Endodermal cell (in vitro differentiated cells): ENCODE measurements at places on chromosomes 12 and 14. TPM values are rescaled to one million over a fixed set of nuclear protein-coding genes. Genes with fewer than 3 reads are reported as not detected.
A peak's percentile ranks its signal among the peaks of the same experiment; 100 is the strongest.

DNA sequence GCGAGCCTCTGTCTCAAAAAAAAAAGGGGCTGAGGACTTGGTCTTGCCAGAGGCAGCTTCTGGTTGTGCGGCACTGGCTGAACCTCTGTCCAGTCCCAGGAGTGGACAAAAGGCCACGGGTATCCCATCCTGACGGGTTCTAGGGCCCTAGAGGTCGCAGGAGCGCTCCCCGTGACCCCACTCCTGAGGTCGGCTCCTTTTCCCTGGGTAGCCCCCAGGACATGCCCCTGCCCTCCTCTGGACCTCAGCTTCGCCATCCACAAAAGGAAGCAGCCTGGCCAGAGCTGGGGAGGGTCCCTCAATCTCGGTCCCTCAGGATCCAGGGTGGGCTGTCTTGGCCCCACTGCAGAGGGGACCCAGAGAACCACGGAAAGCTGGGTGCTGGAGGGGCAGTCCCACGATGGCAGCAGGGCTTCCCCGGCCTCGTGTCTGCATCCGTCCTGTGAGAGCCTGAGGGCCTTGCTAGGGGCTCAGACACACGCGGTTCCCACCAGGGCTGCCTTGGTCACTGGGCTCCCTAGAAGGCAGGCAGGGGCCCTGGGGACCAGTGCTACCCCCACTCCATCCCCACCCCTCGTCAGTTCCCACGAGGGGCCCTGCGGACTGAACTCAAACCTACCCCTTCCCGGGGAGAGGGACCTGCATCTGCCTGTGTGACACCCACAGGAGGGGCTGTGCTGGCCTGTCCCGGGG is 31.1 kb downstream of the ASCL4 start:
- H3K27me3 ChIP-seq = peaks cover 11% of the 10 kb centered on the region
- H3K4me3 ChIP-seq = no peak overlapping the region
- H3K36me3 ChIP-seq = no peaks in the 10 kb centered on the region
- no peak for DNase-seq

DNA sequence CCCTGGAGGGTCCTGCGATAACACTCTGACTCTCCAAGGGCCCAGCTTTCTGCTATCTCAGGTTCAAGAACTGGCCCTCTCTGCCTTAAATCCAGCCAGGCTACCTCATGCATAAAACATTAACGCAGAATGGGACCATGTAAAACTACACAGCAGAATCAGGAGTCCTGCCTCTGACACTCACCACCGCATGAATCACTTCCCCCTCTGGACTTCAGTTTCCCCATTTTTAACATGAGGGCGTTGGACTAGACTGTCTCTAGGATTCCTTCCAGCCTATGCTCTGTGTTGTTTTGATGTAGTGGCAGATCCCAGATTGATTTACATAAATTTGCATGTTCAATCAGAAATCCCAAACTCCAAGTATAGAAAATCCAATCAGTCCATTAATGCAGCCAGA is 3.3 kb downstream of the NCKAP5L start:
- peaks cover 9% of the 10 kb centered on the region for H3K36me3 ChIP-seq
- H3K27me3 ChIP-seq = no peaks in the 10 kb centered on the region
- no peak for DNase-seq
- H3K4me1 ChIP-seq = peaks cover 19% of the 10 kb centered on the region
- H3K27ac ChIP-seq = no peak overlapping the region
- H3K4me3 ChIP-seq = no peak overlapping the region

GRCh38 chr12:31248815-31249214 is 77.1 kb downstream of the SINHCAF start:
- H3K4me1 ChIP-seq = no peaks in the 10 kb centered on the region
- no peaks in the 10 kb centered on the region for H3K36me3 ChIP-seq
- no peak overlapping the region for H3K4me3 ChIP-seq

- no peak overlapping the region for H3K27ac ChIP-seq
- H3K4me1 ChIP-seq = no peaks in the 10 kb centered on the region
- DNase-seq = no peak
- no peaks in the 10 kb centered on the region for H3K36me3 ChIP-seq
Measured at GRCh38 chr14:104263675-104264358, 125.4 kb downstream of the KIF26A start.

- H3K27me3 ChIP-seq = no peaks in the 10 kb centered on the region
- H3K4me3 ChIP-seq = peak overlapping the region; percentile 14
- H3K4me1 ChIP-seq = peaks cover 5% of the 10 kb centered on the region
- peak; percentile 72 for DNase-seq
- H3K36me3 ChIP-seq = no peaks in the 10 kb centered on the region
Measured at GRCh38 chr14:48125654-48126053, 450.2 kb upstream of the MDGA2 start.

DNA sequence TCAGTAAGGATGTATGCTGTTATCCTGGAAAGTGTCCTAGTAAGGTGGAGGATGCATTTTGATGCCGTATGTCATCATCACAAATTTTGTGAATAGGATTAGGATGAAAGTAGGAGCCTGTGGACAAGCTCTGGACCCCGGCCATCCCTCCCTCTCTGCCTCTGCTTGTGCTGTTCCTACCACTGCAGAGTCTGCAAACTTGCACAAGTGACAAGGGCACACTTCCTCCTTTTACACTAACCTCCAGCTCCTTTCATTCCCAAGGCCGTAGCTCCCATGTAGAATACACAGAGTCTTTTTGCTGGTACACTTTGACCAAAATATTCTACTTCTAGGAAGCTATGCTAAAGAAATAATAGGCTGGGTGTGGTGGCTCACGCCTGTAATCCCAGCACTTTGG is 13.3 kb upstream of the TMCC3 start:
- H3K27ac ChIP-seq = no peak overlapping the region
- H3K27me3 ChIP-seq = no peaks in the 10 kb centered on the region
- H3K36me3 ChIP-seq = no peaks in the 10 kb centered on the region
- H3K4me3 ChIP-seq = no peak overlapping the region
- no peak for DNase-seq

GRCh38 chr12:113467502-113468364 is 3.9 kb downstream of the LHX5 start:
- no peaks in the 10 kb centered on the region for H3K36me3 ChIP-seq
- no peak overlapping the region for H3K27ac ChIP-seq
- H3K4me3 ChIP-seq = peak overlapping the region; percentile 74
- peaks cover 100% of the 10 kb centered on the region for H3K27me3 ChIP-seq
- peaks cover 3% of the 10 kb centered on the region for H3K4me1 ChIP-seq

DNA sequence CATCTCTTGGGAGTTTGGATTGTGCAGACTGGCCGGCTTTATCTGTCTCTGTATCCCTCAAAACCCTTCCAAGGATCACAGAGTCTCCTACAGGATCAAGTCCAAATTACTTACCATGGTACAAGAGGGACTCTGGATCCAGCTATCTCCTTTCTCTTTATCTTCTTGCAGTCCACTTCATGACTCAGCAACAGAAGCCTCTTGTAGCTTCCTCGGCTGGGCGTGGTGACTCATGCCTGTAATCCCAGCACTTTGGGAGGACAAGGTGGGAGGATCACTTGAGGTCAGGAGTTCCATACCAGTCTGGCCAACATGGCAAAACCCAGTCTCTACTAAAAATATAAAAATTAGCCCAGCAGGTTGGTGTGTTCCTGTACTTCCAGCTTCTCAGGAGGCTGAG is 189.7 kb downstream of the BCAT1 start:
- no peak overlapping the region for H3K4me3 ChIP-seq
- no peaks in the 10 kb centered on the region for H3K36me3 ChIP-seq
- H3K27me3 ChIP-seq = no peaks in the 10 kb centered on the region
- H3K4me1 ChIP-seq = peaks cover 19% of the 10 kb centered on the region
- DNase-seq = no peak
- H3K27ac ChIP-seq = no peak overlapping the region

DNA sequence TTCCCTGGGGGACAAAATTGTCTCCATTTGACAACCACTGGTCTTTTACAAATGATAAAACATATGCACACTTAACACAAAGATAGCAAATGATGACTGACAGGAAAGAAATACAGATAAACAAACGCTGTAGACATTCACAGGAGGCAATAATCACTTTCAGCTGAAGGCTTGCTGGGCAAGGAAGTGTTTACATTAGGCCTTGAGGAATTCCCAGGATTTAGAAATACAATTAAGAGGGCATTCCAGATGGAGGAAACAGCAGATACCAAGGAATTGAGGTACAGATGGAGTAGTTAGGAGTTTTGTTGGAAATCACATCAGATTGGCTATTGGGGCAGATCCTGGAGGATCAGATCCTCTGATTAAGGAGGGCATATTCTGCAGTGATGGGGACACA is 93.9 kb downstream of the DYRK2 start:
- DNase-seq = no peak
- peaks cover 14% of the 10 kb centered on the region for H3K4me1 ChIP-seq
- no peak overlapping the region for H3K4me3 ChIP-seq
- H3K27ac ChIP-seq = no peak overlapping the region

DNA sequence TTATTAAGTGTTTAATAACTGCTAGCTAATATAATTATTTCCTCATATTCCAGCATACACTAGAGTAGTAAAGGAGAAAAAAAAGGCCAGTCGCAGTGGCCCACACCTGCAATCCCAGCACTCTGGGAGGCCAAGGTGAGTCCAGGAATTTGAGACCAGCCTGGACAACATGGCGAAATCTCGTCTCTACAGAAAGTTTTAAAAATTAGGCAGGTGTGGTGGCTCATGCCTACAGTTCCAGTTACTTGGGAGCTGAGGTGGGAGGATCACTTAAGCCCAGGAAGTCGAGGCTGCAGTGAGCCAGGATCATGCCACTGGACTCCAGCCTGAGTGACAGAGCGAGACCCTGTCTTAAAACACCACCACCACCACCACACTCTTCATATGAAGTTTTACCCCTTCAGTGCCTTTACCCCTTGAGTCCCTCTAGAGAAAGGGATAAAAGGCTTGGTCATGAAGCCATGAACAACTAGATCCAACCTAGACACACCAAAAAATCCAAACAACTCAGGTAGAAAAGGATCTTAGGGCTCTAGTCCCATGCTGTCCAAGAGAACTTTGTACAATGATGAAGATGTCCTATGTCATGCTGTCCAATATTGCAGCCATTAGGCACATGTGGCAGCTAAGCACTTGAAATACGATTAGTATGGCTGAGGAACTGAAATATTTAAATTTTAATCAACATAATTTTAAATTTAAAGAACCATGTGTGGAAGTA is 29.6 kb downstream of the ATXN2 start:
- peaks cover 18% of the 10 kb centered on the region for H3K36me3 ChIP-seq
- H3K4me1 ChIP-seq = no peaks in the 10 kb centered on the region
- H3K27me3 ChIP-seq = no peaks in the 10 kb centered on the region
- DNase-seq = no peak
- no peak overlapping the region for H3K4me3 ChIP-seq

DNA sequence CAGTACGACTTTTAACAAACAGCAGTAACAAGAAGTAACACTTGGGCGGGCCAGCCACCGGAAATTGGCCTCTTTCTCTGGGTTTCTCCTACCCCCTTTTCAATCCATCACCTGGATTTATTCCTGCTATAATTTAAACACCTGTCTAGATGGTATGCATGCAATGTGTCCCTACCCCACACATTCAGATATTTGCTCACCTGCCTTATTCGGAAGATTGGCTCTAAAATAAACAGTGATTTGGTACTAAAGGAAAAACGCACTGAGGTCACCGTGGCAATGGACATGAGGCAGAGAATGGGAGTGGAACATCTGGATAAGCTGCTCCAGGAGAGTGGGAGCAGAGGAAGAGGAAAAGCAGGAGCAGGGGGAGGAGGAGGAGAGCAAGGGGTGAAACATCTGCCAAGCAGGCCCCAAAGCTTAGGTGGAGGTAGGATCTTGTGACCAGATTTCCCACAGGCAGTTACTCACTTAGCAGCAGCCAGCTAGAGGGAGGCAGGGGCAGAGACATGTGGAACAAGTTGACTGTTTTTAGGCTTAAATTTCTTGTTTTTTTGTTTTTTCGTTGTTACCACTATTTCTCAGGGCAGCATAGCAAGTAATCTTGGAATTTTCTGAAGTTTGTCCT is 150.9 kb downstream of the TTLL5 start:
- H3K27me3 ChIP-seq = no peaks in the 10 kb centered on the region
- H3K27ac ChIP-seq = no peak overlapping the region
- peaks cover 24% of the 10 kb centered on the region for H3K36me3 ChIP-seq

DNA sequence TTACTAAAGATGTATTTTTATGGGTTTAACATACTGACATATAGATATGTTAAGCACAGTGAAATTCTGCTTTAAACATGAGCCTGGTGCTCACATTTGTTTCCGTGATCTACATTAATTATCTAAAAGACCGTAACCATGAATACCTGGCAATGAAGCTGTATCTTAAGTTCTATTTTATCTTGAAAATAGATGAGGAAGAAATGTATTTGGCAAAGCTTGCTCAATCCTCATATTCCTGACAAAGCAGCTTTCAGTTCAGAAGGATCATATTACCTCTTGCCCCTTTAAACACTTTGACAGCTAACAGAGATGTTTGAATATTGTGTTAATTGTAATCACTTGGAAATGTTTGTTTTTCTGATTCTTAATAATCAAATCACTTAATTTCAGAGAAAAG is 9.8 kb downstream of the EPYC start:
- H3K4me1 ChIP-seq = no peaks in the 10 kb centered on the region
- no peak overlapping the region for H3K4me3 ChIP-seq

DNA sequence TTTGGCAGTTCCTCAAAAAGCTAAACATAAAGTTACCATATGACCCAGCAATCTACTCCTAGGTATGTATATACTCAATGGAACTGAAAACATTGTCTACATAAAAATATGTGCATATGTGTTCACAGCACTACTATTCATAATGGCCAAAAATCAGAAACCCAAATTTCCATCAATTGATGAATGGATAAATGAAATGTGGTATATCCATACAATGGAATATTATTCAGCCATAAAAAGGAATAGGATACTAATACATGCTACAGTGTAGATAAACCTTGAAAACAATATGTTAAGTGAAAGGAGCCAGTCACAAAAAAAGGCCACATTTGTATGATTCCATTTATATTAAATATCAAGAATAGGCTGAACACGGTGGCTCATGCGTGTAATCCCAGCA is 3.4 kb downstream of the ACYP1 start:
- H3K27ac ChIP-seq = no peak overlapping the region
- no peak for DNase-seq
- no peaks in the 10 kb centered on the region for H3K27me3 ChIP-seq

TBK1 gene
- total RNA-seq = 21.0 and 23.9 TPM in 2 replicates

CACNA2D4 gene
- 4.0 to 4.3 TPM (median 4.2 TPM) in 3 replicates for total RNA-seq

TMEM19 gene
- total RNA-seq = 11.5 to 20.5 TPM (median 12.7 TPM) in 3 replicates

MFAP5 gene
- not detected in 3 replicates for total RNA-seq

TEX22 gene
- 0.72 to 1.9 TPM (median 1.2 TPM) in 3 replicates for total RNA-seq

RNASE7 gene
- total RNA-seq = not detected in 3 replicates

RFX4 gene
- total RNA-seq = 0.29 and 0.86 TPM in 2 replicates

EML5 gene
- total RNA-seq = 1.7 and 2.1 TPM in 2 replicates
